ENCODE measurements at places on chromosomes 4 and X. TPM values are rescaled to one million over a fixed set of nuclear protein-coding genes. Genes with fewer than 3 reads are reported as not detected.

DNA sequence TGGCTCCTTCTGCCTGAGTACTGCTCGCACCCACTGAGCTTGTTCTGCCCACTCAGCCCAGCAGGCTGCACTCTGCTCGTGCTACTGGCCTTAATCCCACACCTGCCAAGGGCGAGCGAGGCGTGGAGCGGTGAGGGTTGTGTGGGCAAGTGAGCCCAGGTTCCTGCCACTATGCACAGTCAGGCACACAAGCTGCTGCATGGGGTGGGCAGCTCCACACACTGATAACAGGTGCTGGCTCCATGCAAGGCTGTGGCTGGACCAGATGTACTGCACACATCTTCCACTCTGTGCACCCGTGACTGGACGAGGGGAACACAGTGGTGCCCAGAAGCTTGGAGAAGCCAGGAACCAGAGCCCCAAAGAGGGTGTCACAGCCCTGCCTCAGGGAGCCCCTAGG is 184.3 kb upstream of the NUDT6 start:
- DNase-seq: no peak

GRCh38 chr4:167274351-167274750 is 40.1 kb upstream of the SPOCK3 start:
- no peak for DNase-seq

DNA sequence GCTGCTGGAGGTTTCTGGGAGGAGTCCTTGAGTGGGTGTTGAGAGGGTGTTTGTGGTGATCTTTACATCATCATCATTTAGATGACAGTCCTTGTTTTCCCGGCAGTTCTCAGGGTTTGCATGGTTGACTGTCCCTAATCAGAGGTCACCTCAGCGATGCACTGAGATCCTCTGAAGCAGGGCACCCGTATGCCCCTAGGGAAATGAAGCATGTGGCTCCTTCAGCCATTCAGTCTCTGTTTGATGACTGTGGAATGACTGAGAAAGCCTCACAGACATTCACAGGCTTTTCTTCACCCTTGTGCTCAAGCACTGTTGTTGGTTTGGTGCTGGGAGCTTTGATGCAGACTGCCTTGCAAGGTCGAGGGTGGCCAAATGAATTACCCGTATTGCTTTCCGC is 474.7 kb downstream of the SPRY1 start:
- DNase-seq: no peak

DNA sequence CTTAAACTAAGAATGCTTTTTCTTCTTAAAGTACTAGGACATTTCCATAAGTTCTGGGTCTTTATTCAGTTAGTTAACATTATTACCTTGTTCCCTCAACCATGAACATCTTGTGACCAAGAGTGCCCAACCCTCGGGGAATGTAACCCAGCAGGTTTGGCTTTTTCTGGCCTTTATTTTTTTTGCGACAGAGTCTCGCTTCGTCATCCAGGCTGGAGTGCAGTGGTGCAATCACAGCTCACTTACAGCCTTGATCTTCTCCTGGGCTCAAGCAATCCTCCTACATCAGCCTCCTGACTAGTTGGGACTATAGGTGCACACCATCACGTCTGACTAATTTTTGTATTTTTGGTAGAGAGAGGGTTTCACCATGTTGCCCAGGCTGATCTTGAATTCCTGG is 65.1 kb downstream of the USP11 start:
- DNase-seq: no peak

GRCh38 chr4:22512306-22512705 is 3.6 kb downstream of the ADGRA3 start:
- DNase-seq: no peak

- DNase-seq: no peak
Measured at GRCh38 chr4:30818541-30818940, 98.4 kb downstream of the PCDH7 start.

GRCh38 chr4:24024157-24024556 is 134.3 kb upstream of the PPARGC1A start:
- DNase-seq: no peak

DNA sequence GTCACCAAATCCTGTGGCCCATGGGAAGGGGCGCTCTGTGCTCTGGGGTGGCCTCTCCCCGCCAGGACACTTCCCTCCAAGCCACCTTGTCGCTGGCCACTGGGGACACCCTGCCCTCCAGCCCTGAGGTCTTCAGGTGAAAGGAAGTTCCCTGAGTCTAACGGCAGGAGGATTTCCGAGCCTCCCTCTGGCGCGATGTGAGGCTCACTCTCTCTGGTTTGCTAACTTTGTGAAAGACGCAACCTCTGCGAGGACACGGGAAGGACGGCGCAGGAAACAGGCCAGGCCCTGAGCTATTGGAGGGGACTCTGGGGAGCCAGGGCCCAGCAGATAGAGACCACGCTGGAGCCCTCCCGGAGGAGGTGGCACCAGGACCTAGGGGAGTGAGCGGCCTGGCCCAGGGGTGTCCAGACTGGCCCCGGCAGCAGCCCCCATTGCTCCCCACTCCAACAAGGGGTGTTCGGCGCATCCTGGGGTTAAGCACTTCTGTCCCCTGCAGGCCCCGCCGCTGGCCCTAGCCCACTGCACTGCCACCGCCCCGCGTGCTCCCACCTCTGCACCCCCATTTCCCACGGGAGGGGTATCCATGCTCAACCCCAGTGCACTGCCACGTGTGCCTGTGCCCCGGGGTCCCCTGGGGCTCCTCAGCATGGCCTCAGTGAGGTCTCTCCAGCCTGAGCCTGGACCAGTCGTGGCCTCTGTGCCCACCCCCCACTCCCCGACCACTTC is 72.2 kb upstream of the MXD4 start:
- DNase-seq: no peak

GRCh38 chrX:5080791-5081190 is 1147.9 kb downstream of the NLGN4X start:
- no peak for DNase-seq

- no peak for DNase-seq
Measured at GRCh38 chr4:165433529-165433928, 54.7 kb downstream of the CPE start.

- DNase-seq: no peak
Measured at GRCh38 chr4:72430988-72431387, 138.0 kb downstream of the ADAMTS3 start.

DNA sequence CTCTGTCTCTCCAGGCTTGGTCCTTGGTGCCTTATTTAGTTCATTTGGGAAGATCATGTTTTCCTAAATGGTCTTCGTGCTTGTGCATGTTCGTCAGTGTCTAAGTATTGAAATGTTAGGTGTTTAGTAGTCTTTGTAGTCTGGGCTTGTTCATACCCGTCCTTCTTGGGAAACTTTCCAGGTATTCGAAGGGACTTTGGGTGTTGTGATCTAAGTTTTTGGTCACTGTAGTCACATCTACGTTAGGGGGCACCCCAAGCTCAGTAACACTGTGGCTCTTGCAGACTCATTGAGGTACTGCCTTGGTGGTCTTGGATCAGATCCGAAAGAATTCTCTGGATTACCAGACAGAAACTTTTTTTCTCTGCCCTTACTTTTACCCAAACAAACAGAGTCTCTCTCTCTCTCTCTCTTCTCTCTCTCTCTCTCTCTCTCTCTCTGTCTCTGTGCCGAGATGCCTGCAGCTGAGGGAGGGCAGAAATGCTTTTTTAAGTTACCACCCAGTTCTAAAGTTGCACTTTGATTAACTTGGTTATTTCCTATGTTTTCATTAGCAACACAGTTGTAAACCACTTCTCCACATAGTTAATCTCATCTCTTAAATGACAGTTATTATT is 67.6 kb upstream of the SLC7A3 start:
- DNase-seq: no peak

GRCh38 chr4:176769514-176769913 is 23.2 kb downstream of the VEGFC start:
- DNase-seq: no peak

DNA sequence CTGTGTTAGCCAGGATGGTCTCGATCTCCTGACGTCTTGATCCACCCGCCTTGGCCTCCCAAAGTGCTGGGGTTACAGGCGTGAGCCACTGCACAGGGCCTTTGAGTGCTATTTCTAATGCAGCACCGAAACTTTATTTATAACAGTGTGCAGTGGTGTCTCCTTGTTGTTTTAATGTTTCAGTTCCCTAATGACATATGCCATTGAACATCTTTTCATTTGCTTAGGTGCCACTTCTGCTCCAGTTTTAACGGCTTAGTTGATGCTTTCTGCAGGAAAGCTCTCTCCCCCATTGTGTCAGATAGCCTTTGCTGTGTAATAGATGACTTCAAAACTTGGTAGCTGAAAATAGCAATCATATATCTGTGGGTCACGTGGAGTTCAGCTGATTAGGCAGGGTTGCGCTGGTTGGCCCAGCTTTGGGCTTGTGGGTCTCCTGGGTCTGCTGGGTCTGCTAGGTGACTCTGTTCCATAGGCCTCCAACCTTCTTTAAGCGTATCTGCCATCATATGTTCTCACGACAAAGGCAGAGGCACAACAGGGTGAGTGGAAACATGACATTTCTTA is 76.4 kb upstream of the SHISA3 start:
- no peak for DNase-seq

- no peak for DNase-seq
Measured at GRCh38 chrX:103442536-103442901, 66.2 kb downstream of the BEX3 start.

DNA sequence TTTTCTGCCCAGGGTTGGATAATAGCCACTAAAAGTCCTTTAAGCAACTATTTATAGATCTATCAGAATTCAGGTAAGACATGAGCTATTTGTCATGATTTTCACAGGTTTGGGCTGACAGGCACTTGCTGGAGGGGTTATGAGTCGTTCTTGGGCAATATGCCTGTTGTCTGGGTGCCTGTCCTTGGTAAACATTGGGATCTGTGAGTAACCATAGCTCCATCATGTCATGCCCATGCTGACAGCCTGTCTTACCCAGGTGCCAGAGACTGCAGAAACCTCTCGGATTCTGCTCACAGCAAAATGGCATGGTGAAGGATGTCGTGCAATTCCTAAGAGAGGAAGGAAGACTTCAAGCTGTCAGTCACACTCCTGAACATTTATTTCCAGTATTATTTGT is 116.0 kb upstream of the PUDP start:
- DNase-seq: no peak

- DNase-seq: peak; percentile 91
Measured at GRCh38 chr4:86961605-86962295, 26.9 kb downstream of the AFF1 start.

DNA sequence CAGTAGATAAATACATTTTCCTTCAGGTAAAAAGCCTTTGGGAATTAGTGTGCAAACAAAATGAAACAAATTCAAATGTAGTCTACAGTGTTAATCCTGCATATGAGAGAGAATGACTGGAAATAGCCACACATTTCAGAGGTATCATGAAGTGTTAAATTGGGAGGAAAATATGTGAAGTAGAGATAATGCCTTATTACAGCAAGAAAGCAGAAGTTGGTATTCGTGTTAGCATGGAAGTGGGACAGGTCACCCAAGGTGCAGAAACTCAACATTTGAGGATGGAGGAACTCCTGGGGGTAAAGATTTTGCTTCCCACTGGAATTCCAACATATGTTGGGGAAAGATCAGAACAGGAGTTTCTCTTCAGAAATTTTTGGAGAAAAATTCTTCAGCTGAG is 51.3 kb downstream of the EMCN start:
- DNase-seq: no peak

GRCh38 chrX:155216179-155216939 is at the start of gene VBP1:
Gene VBP1, plus strand, starts transcription at chrX:155216460. Its CDS starts 23 bp downstream, at chrX:155216483.
- peak; percentile 96 for DNase-seq

DNA sequence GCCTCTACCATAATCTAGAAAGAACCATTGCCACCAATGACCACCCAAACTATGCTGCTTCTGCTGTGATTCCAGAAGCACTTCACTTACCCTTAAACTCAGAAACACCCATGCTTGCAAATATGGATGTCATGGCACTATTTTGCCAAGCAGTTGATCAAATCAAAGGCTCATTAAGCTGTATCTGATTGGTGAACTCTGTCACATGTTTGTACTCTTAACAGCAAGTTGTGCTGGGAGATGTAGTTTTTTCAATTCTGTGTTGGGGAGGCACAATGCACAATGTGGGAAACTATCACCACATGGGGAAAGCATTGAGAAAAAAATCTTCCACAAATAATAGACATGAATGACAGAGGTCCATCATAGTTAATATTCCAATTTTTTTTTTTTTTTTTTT is 19.2 kb upstream of the SPCS3 start:
- DNase-seq: no peak

- no peak for DNase-seq
Measured at GRCh38 chr4:23458054-23458453, 431.8 kb downstream of the PPARGC1A start.

DNA sequence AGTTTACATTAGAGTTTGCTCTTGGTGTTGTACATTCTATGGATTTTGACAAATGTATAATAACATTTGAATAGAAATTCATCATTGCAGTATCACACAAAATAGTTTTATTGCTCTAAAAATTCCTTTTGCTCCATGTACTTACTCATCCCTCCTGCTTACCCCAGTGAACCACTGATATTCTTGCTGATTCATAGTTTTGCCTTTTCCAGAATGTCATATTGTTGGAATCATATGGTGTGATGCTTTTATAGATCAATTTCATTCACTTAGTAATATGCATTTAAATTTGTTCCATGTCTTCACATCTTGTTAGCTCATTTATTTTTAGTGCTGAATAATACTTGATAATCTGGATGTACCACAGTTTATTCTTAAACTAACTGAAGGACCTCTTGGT is 1593.2 kb downstream of the C4orf33 start:
- DNase-seq: no peak

DNA sequence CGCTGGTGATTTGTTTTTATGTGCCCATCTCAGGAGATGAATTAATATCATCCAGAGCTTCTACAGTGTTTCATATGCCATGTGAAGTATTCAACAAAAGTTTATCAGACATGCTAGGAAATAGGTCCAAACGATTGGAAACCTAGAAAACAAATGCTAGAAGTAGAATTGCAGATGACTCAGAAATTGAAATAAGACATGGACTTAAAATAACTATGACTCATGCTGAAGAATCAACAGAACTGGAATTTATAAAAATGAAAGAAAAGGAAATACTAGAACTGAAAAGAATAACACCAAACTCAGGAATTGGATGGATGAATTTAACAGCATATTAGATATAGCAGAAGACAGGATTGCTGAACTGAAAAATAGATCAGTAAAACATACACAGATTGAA is 172.7 kb upstream of the GIMD1 start:
- DNase-seq: no peak

Gene PFKFB1
- 0.24 TPM for total RNA-seq

Gene BBS12
- total RNA-seq: 3.1 TPM

Gene GK
- total RNA-seq: 13.5 TPM

Gene TENM3
- total RNA-seq: 0.02 TPM

Gene CLNK
- not detected for total RNA-seq

Gene C4orf51
- not detected for total RNA-seq

Gene MAGEC1
- 37.0 TPM for total RNA-seq

Gene CCDC160
- not detected for total RNA-seq

Gene SH3RF1
- total RNA-seq: 0.16 TPM

Gene CENPE
- total RNA-seq: 38.8 TPM

Gene IL21
- 0.18 TPM for total RNA-seq

Gene GAGE12E
- total RNA-seq: not detected

Gene KDR
- 0.13 TPM for total RNA-seq

Gene PAGE5
- total RNA-seq: 149 TPM

Gene UGT2B15
- total RNA-seq: 0.16 TPM
